Endothelial cell of umbilical vein (primary cell): ENCODE measurements at places on chromosomes 3 and 15.

GRCh38 chr15:39238443-39238842 lies 342.4 kb upstream of the THBS1 start:
- H3K4me3 ChIP-seq: no peak overlapping the region
- H3K4me1 ChIP-seq: peaks cover 24% of the 10 kb centered on the region
- H3K36me3 ChIP-seq: no peaks in the 10 kb centered on the region
- H3K27ac ChIP-seq: no peak overlapping the region

DNA sequence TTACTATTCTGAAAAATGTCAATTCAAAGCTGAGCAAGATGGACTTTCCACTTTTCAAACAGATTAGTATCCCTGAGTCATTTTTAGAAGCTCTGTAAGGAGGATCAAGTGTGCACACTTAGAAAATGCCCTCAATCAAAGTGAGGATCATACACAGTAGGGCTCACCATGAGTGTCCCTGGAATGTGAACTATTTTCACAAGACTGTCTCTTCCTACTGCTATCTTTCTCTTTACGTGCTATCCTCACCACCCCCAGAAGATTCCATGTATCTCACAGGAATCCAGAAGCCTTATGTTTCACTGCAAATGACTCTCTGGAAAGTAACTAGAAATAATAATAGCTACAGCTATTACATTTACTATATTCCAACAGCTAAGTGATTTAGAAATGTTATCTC lies 349.9 kb upstream of the TGFBR2 start:
- H3K27me3 ChIP-seq: no peaks in the 10 kb centered on the region
- H3K36me3 ChIP-seq: no peaks in the 10 kb centered on the region
- no peak for DNase-seq

DNA sequence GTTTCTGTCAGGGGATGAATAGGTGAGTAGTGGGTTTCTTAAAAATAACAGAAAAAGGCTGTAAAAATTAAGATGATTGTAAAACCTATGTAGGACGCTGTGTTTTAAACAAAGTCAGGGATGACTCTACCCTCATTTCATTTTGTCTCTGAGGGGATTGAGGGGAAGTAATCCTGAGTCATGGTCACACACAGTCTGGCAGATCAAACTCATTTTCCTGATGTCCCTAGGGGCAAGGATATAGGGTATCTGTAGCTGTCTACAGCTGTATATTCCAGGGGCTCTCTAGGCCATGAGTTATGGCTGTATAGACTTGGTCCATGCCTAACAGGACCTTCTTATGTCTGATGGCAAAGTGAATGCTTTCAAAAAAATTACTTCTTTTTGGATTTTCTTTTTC lies 421.1 kb downstream of the PDCD6IP start:
- H3K27ac ChIP-seq: peak overlapping the region; percentile 80
- peaks cover 42% of the 10 kb centered on the region for H3K4me1 ChIP-seq
- H3K4me3 ChIP-seq: no peak overlapping the region
- H3K36me3 ChIP-seq: no peaks in the 10 kb centered on the region
- DNase-seq: peak; percentile 24

- H3K4me3 ChIP-seq: no peak overlapping the region
- no peak for DNase-seq
- H3K4me1 ChIP-seq: peaks cover 2% of the 10 kb centered on the region
- no peaks in the 10 kb centered on the region for H3K36me3 ChIP-seq
- H3K27me3 ChIP-seq: no peaks in the 10 kb centered on the region
Observed at GRCh38 chr15:88131937-88132336, 124.6 kb downstream of the NTRK3 start.

GRCh38 chr3:140449413-140450256 lies 228.2 kb upstream of the TRIM42 start:
- DNase-seq: no peak
- H3K27ac ChIP-seq: no peak overlapping the region
- H3K4me3 ChIP-seq: no peak overlapping the region
- no peaks in the 10 kb centered on the region for H3K36me3 ChIP-seq
- no peaks in the 10 kb centered on the region for H3K4me1 ChIP-seq

DNA sequence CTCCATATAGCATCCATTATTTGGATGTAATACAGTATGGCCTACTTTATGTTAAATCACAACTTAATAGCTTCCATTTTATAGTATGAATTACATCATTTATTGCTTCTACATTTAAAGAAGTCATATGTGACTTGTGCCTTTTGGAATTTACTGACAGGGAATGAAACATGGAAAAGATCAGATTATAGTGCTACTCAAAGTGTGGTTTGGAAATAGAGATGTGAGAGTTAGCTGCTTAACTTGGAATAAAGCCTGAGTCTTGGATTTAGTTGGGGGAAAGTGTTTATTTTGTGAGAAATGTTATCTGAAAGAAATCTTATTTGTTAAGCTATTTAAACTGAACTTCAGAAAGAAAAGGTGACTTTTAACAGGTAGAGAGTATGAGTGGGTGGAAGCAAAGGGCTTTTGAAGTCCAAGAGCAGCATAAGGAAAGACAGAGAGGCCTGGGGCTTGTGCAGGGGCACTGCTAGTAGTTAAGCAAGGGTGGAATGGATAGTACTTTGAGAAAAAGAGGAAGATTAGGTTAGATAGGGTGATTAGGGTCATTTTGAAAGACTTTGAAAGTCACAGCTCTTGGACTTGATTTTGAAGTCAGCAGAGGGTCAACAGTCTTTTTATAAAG lies 60.5 kb downstream of the SLMAP start:
- H3K27ac ChIP-seq: no peak overlapping the region
- no peak for DNase-seq
- no peaks in the 10 kb centered on the region for H3K4me1 ChIP-seq
- H3K27me3 ChIP-seq: no peaks in the 10 kb centered on the region
- H3K36me3 ChIP-seq: no peaks in the 10 kb centered on the region
- no peak overlapping the region for H3K4me3 ChIP-seq

DNA sequence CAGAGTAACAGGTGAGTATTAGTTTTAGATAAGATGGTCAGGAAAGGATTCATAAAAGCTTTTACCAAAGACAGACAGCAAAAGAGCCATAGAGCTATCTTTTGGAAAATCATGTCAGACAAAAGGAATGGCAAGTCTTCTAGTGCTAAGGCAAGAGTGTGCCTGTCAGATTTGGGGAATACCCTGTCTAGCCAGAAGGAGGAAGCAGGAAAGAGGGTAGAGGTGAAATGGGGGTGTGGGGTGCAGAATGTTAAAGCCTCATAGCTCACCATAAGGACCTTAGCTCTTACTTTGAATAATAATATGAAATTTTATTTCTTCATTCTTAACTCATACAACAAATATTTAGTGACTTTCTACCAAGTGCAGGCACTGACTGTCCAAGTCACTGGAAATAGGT lies 512.1 kb upstream of the ROBO2 start:
- DNase-seq: no peak
- H3K36me3 ChIP-seq: no peaks in the 10 kb centered on the region
- no peak overlapping the region for H3K27ac ChIP-seq
- H3K27me3 ChIP-seq: no peaks in the 10 kb centered on the region

DNA sequence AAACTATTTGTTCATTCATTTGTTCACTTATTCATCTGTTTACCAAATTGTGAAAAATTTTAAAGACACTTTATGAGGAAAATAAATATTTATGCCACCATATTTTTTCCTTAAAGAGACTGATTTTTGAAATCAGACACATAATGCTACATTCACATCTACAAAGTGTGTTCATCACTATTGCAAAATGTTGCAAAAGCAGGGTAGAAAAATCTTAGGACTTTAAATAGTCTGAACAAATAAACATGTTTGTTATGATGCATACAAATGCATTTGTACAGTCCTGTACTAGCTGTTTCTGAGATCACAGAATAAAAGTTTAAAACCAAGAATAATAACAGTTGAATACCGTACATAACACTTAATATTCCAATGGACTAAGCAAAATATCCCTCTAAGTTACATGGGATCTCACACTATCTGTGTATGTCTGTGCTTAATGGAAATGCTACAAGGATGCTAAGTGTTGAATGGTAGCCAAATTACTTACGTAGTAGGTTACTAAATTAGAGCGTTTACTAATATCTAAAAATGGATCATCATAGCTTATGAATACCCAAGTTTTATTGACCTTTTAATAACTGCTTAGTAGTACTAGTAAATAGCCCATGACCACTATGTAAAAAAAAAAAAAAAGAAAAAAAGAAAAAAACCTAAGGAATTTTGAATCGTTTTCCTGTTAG lies 25.1 kb downstream of the ATP11B start:
- no peak overlapping the region for H3K27ac ChIP-seq
- H3K36me3 ChIP-seq: peaks cover 3% of the 10 kb centered on the region
- H3K4me1 ChIP-seq: no peaks in the 10 kb centered on the region

DNA sequence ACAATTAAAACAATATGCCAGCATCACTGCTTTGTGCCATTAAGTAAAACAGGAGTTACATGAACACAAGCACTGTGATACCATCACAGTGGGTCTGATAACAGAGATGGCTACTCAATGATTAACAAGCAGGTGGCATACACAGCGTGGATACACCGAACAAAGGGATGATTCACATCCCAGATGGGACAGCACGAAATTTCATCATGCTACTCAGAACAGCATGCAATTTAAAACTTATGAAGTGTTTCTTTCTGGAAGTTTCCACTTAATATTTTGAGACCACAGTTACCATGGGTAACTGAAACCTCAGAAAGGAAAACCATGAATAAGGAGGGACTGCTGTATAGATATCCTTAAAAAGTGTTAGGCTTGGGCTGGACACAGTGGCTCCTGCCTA lies 44.5 kb downstream of the SLC24A1 start:
- H3K27ac ChIP-seq: peak overlapping the region; percentile 7
- H3K4me1 ChIP-seq: peaks cover 7% of the 10 kb centered on the region
- H3K4me3 ChIP-seq: no peak overlapping the region
- DNase-seq: peak; percentile 28

- no peaks in the 10 kb centered on the region for H3K36me3 ChIP-seq
- H3K27ac ChIP-seq: no peak overlapping the region
- H3K27me3 ChIP-seq: no peaks in the 10 kb centered on the region
- no peaks in the 10 kb centered on the region for H3K4me1 ChIP-seq
Observed at GRCh38 chr15:84924077-84924731, 39.7 kb downstream of the SLC28A1 start.

- no peaks in the 10 kb centered on the region for H3K36me3 ChIP-seq
- H3K4me3 ChIP-seq: no peak overlapping the region
- H3K27me3 ChIP-seq: no peaks in the 10 kb centered on the region
- no peak overlapping the region for H3K27ac ChIP-seq
- no peak for DNase-seq
- no peaks in the 10 kb centered on the region for H3K4me1 ChIP-seq
Observed at GRCh38 chr3:5732081-5732480, 544.6 kb downstream of the EDEM1 start.

DNA sequence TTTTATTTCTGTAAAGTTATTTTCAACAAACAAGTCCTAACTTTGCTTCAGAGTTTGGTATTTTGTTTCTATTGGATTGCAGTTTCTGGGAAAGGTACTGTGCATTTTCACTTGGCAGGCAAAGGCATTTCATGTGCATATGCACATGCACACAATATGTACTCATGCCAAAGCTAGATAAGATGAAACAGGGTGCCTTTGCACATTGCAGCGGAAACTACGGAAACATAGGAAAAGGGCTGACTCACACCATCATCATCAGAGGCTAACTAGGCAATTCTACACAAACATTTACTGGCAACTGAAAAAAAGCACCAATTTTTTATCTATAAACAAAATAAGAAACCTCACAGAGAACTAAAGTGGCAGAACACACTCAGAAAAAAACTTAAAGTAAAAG lies 550.6 kb upstream of the NECTIN3 start:
- H3K27ac ChIP-seq: peak overlapping the region; percentile 76
- H3K4me3 ChIP-seq: no peak overlapping the region
- peaks cover 18% of the 10 kb centered on the region for H3K4me1 ChIP-seq

- no peak for DNase-seq
- H3K4me1 ChIP-seq: peaks cover 16% of the 10 kb centered on the region
- no peaks in the 10 kb centered on the region for H3K36me3 ChIP-seq
- peak overlapping the region; percentile 73 for H3K4me3 ChIP-seq
Observed at GRCh38 chr3:143001034-143001368, 369 bp upstream of the U2SURP start.

GRCh38 chr3:13134879-13135206 lies 61.6 kb upstream of the IQSEC1 start:
- no peak overlapping the region for H3K27ac ChIP-seq
- no peak overlapping the region for H3K4me3 ChIP-seq
- no peaks in the 10 kb centered on the region for H3K36me3 ChIP-seq
- no peaks in the 10 kb centered on the region for H3K4me1 ChIP-seq
- no peaks in the 10 kb centered on the region for H3K27me3 ChIP-seq

GRCh38 chr15:44129911-44130310 lies 65.2 kb downstream of the FRMD5 start:
- H3K27me3 ChIP-seq: no peaks in the 10 kb centered on the region
- H3K27ac ChIP-seq: no peak overlapping the region
- H3K4me1 ChIP-seq: no peaks in the 10 kb centered on the region
- no peak overlapping the region for H3K4me3 ChIP-seq

DNA sequence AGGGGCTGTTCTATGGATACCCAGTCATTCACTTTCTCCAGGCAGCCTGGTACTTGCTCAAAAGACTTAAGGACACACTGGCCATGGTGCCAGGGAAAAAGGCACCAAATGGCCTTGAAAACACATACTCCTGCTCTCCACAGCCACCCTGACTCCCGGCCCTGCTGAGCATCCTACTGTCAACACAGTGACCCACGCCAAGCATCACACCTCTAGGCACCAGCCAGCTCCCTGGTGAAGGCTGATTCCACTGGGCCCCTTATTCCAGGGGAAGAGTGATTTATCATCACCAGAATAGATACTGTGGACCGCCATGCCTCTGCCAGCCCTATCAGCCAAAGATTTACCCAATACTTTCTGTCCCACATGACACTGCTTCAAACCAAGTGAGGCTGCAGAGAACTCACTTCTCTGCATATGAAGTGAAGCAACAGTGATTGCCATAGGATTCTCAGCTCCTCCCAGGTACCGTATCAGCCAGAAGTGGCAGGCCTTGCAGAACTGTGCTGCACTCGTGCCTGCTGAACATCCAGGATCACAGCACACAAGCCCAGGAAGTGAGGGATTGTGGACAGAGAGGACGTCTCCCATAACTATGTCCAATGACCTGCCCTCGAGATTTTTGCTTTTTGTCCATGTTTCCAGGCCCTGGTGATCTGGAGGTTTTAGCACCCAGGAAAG lies 63.7 kb downstream of the WHAMM start:
- no peaks in the 10 kb centered on the region for H3K27me3 ChIP-seq
- H3K4me1 ChIP-seq: no peaks in the 10 kb centered on the region
- no peak overlapping the region for H3K27ac ChIP-seq
- H3K4me3 ChIP-seq: no peak overlapping the region
- no peak for DNase-seq
- no peaks in the 10 kb centered on the region for H3K36me3 ChIP-seq
